Spleen (tissue), 13 donors: ENCODE measurements at places on chromosomes 5 and 9. TPM values are rescaled to one million over a fixed set of nuclear protein-coding genes. Genes with fewer than 3 reads are reported as not detected.

FSTL4 gene
- total RNA-seq: not detected

ALDH1B1 gene
- 11.9 TPM for total RNA-seq

GRCh38 chr5:14153932-14154731 is 11.0 kb downstream of the TRIO start:
- no peaks in the 10 kb centered on the region for H3K27me3 ChIP-seq
- H3K4me1 ChIP-seq: peaks cover 77% of the 10 kb centered on the region
- H3K4me3 ChIP-seq: no peak overlapping the region
- H3K36me3 ChIP-seq: no peaks in the 10 kb centered on the region

IGFBPL1 gene
- not detected for total RNA-seq

- no peak for DNase-seq
- H3K4me1 ChIP-seq: no peaks in the 10 kb centered on the region
- H3K27me3 ChIP-seq: no peaks in the 10 kb centered on the region
- no peak overlapping the region for H3K27ac ChIP-seq
- H3K36me3 ChIP-seq: no peaks in the 10 kb centered on the region
Observed at GRCh38 chr5:112649882-112650281, 87.8 kb upstream of the APC start.

- H3K4me1 ChIP-seq: no peaks in the 10 kb centered on the region
- no peaks in the 10 kb centered on the region for H3K27me3 ChIP-seq
- no peak overlapping the region for H3K27ac ChIP-seq
- DNase-seq: no peak
Observed at GRCh38 chr5:162800301-162800700, 637.1 kb upstream of the CCNG1 start.

DNA sequence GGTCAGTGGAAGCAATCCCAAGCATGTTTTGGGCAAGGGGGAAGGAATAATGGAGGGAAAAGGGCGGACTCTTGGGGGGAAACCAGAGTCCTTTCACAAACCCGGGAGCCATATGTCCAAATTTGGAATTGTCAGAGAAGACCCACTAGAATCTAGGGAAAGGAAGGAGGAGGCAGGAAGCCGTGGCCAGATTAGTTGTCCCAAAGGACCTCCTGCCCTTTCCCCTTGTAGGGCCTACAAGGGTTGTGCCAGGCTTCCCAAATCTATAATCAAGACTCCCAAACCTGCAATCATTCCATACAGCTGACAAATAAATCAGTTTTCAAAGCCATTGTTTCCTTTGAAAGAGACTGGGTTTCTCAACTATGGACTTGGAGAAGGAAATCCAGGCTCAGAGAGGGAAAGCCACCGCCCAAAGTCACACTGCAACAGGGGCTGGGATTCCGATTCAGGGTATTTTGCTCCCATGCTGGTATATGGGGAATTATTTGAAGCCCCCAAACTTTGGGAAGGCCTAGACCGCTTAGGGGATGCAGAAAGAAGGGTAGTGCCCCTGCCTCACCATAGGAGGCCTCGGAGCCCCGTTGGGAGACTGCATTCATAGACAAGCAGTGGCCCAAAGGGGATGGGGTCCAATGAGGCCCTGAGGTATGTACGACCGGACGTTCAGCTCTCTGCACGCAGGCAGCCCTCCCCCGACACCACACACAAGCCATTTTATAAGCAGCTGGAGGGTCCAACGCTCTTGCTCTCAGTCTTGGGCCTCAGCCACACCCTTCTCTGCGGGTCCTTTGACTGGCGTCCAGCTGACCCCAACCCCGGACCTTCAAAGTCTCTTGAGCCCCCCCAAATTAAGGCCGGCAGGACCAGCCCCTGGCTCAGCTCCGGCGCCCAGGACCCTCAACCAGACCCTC is 815 bp downstream of the ANXA6 start:
- peaks cover 64% of the 10 kb centered on the region for H3K4me1 ChIP-seq
- no peaks in the 10 kb centered on the region for H3K36me3 ChIP-seq

GRCh38 chr5:76165029-76165428 is 81.8 kb downstream of the SV2C start:
- H3K4me1 ChIP-seq: no peaks in the 10 kb centered on the region
- no peak overlapping the region for H3K27ac ChIP-seq
- no peak overlapping the region for H3K4me3 ChIP-seq
- no peak for DNase-seq

DIRAS2 gene
- 0.19 TPM for total RNA-seq

DNA sequence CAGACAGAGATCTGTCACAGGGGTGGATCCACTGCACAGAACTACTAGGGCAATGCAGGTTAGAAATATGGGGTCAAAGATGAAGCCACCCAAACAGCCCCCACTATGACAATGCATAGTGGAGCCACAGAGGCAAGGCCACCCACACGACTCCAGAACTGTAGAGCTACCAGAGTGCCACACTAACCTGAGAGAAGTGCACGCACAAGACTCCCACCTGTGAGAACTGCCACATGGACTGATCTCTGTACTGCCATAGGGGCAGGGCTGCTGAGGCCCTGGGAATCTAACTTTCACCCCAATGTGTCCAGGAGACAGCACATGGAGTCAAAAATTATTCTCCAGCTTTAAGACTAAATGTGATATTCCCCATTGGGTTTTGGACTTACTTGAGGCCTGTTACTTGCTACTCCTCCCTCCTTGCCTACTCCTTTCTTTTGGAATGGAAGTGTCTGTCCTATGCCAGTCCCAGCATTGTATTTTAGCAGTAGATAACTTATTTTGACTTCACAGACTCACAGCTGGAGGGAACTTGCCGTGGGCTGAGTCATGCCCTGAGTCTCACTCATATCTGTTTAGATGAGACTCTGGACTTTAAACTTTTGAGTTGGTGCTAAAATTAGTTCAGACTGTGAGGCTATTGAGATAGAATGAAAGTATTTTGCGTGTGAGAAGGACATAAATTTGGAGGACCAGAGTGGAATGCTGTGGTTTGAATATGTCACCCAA is 853.3 kb downstream of the MAT2B start:
- DNase-seq: no peak
- H3K27me3 ChIP-seq: no peaks in the 10 kb centered on the region
- H3K36me3 ChIP-seq: no peaks in the 10 kb centered on the region
- H3K4me3 ChIP-seq: no peak overlapping the region
- no peak overlapping the region for H3K27ac ChIP-seq

DNA sequence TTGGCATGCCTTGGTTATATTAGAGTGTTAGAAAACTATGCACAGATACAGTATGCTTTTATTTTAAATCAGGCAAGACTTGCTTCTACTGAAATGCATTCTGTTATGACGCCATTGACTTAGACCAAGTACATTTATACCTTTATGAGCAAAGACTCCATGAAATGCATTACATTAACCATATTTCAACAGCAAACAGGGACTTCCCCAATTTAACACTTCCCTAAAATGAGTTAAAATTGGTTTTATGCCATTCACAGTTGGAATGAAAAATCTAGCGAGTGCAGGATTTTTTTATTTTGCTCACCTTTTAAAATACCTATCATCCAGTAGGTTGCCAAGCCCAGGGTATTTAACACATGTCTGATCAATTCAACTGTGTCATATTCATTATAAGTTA is 272.1 kb upstream of the IZUMO3 start:
- H3K27me3 ChIP-seq: no peaks in the 10 kb centered on the region
- H3K27ac ChIP-seq: no peak overlapping the region
- no peaks in the 10 kb centered on the region for H3K36me3 ChIP-seq
- no peak overlapping the region for H3K4me3 ChIP-seq

GRCh38 chr9:120399940-120400339 is 180.0 kb downstream of the CDK5RAP2 start:
- H3K36me3 ChIP-seq: peaks cover 98% of the 10 kb centered on the region
- H3K4me3 ChIP-seq: no peak overlapping the region
- H3K27me3 ChIP-seq: no peaks in the 10 kb centered on the region
- no peak overlapping the region for H3K27ac ChIP-seq
- no peaks in the 10 kb centered on the region for H3K4me1 ChIP-seq

GRCh38 chr9:109100543-109101201 is 19.1 kb downstream of the TMEM245 start:
- H3K36me3 ChIP-seq: peaks cover 7% of the 10 kb centered on the region
- no peak overlapping the region for H3K27ac ChIP-seq
- no peaks in the 10 kb centered on the region for H3K27me3 ChIP-seq
- H3K4me1 ChIP-seq: peaks cover 59% of the 10 kb centered on the region
- no peak for DNase-seq
- H3K4me3 ChIP-seq: no peak overlapping the region

- H3K36me3 ChIP-seq: no peaks in the 10 kb centered on the region
- no peaks in the 10 kb centered on the region for H3K27me3 ChIP-seq
- no peaks in the 10 kb centered on the region for H3K4me1 ChIP-seq
- no peak overlapping the region for H3K4me3 ChIP-seq
Observed at GRCh38 chr9:110429453-110429852, 91.8 kb upstream of the TXNDC8 start.

SPATA31A3 gene
- total RNA-seq: not detected

DNA sequence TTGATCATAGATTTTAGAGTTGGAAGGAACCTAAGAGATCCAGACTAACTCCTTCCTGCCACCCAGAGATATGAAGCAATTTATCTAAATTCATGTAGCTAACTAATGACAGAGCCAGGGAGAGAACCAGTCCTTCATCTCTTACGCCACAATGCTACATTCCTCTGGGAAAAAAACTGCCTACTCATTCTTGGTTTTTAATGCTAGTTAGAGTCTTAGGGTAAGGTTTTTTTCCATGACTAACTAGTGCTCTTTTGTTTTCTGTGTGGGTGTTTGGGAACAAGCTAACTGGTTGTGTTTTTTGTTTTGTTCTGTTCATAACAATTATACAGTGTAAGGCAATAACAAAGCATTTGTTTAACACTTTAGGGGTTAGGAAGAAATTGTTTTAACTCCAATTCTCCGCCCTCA is 52.4 kb downstream of the SLC44A1 start:
- H3K27me3 ChIP-seq: no peaks in the 10 kb centered on the region
- no peak for DNase-seq
- H3K36me3 ChIP-seq: no peaks in the 10 kb centered on the region
- no peaks in the 10 kb centered on the region for H3K4me1 ChIP-seq

TGFBI gene
- 157 TPM for total RNA-seq

DNA sequence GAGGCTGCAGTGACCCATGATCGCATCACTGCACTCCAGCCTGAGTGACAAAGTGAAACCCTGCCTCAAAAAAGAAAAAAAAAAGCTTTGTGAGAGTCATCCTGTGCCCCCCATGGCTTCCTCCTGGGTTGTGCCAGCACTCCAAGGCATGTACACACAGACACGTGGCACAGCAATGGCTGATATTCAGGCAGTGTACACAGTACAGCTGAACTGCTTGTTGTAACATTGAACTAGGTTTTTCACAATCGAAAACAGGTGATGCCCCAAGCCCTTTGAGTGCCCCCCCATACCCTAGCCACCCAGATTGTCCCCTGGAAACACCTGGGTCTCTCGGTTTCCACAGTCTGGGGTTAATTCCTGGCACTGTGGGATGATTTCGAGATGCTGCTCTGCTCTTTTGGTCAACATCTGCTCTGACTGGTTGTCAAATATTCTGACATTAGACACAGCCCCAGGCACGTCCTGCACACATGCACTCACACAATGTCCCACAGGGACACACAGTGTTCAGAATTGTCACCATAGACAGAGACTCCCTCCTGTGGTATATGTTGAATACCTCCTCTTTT is 9.2 kb downstream of the SPINK4 start:
- DNase-seq: peak; percentile 39
- H3K27me3 ChIP-seq: no peaks in the 10 kb centered on the region
- H3K36me3 ChIP-seq: no peaks in the 10 kb centered on the region
- peaks cover 10% of the 10 kb centered on the region for H3K4me1 ChIP-seq
- H3K4me3 ChIP-seq: no peak overlapping the region

GRCh38 chr5:109329333-109330237 is 80.2 kb downstream of the PJA2 start:
- H3K27ac ChIP-seq: no peak overlapping the region
- peaks cover 24% of the 10 kb centered on the region for H3K4me1 ChIP-seq
- H3K27me3 ChIP-seq: no peaks in the 10 kb centered on the region
- H3K36me3 ChIP-seq: peaks cover 3% of the 10 kb centered on the region
- no peak overlapping the region for H3K4me3 ChIP-seq

DNA sequence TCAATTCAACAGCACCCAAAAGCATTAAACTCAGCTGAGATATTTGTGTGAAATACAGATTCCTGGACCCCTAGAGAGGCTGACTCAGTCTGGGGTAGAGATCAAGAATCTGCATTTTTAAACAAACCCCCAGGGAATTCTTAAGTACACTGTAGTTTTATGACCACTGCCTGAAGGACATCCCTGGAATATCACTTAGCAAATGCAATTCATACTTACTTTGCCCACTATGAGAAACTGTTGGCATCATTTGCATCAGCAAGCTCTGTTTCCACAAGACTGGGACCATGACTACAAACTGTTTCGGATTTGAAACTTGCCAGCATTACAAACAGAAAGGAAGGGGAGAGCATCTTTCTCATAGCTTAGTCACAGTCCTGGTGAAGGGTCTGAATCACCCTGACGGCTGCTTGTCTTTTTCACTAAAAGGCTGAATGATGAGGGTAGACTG is 63.7 kb downstream of the MLLT3 start:
- no peak overlapping the region for H3K27ac ChIP-seq
- H3K36me3 ChIP-seq: no peaks in the 10 kb centered on the region
- DNase-seq: no peak

GADD45G gene
- total RNA-seq: 2.6 TPM

RAD17 gene
- total RNA-seq: 18.0 TPM

RNF183 gene
- not detected for total RNA-seq

- no peaks in the 10 kb centered on the region for H3K27me3 ChIP-seq
- H3K36me3 ChIP-seq: no peaks in the 10 kb centered on the region
- no peak for DNase-seq
- no peak overlapping the region for H3K4me3 ChIP-seq
Observed at GRCh38 chr5:41445937-41446563, 64.4 kb downstream of the PLCXD3 start.

GRCh38 chr9:101054657-101055056 is 26.1 kb downstream of the PLPPR1 start:
- H3K4me3 ChIP-seq: no peak overlapping the region
- H3K4me1 ChIP-seq: no peaks in the 10 kb centered on the region

DNAH5 gene
- 0.14 TPM for total RNA-seq

GRCh38 chr5:157303667-157304327 is 37.9 kb downstream of the CYFIP2 start:
- no peaks in the 10 kb centered on the region for H3K27me3 ChIP-seq
- DNase-seq: no peak
- peaks cover 92% of the 10 kb centered on the region for H3K36me3 ChIP-seq
- peaks cover 14% of the 10 kb centered on the region for H3K4me1 ChIP-seq
- H3K4me3 ChIP-seq: no peak overlapping the region

- H3K27ac ChIP-seq: no peak overlapping the region
- peaks cover 82% of the 10 kb centered on the region for H3K27me3 ChIP-seq
- H3K36me3 ChIP-seq: no peaks in the 10 kb centered on the region
- DNase-seq: no peak
- H3K4me1 ChIP-seq: no peaks in the 10 kb centered on the region
- H3K4me3 ChIP-seq: no peak overlapping the region
Observed at GRCh38 chr5:1228120-1228519, 2.9 kb downstream of the SLC6A18 start.

DNA sequence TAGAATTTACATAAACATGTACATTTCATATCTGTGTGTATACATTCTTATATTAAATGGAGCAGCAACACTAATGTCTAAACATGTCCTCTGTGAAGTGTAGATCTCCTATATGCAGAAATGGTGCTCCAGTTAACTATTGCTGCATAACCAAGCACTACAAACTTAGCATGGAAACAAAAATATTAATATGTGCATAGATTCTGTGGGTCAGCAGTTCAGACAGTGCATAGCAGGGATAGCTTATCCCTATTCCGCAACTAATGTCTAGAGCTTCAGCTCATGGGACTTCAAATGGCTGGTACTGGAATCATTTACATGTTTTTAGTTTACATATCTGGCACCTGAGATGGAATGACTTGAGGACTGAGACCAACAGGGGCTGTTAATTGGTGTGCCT is 652.1 kb downstream of the TLE4 start:
- H3K4me1 ChIP-seq: no peaks in the 10 kb centered on the region
- H3K36me3 ChIP-seq: no peaks in the 10 kb centered on the region
- DNase-seq: no peak
- no peak overlapping the region for H3K27ac ChIP-seq
- no peak overlapping the region for H3K4me3 ChIP-seq

- no peaks in the 10 kb centered on the region for H3K27me3 ChIP-seq
- H3K4me1 ChIP-seq: no peaks in the 10 kb centered on the region
- no peak for DNase-seq
Observed at GRCh38 chr5:125154301-125155110, 408.1 kb upstream of the ZNF608 start.

PCDHGA2 gene
- 1.3 TPM for total RNA-seq
